ENCODE measurements at places on chromosomes 1 and 21.
A peak's percentile ranks its signal among the peaks of the same experiment; 100 is the strongest.

DNA sequence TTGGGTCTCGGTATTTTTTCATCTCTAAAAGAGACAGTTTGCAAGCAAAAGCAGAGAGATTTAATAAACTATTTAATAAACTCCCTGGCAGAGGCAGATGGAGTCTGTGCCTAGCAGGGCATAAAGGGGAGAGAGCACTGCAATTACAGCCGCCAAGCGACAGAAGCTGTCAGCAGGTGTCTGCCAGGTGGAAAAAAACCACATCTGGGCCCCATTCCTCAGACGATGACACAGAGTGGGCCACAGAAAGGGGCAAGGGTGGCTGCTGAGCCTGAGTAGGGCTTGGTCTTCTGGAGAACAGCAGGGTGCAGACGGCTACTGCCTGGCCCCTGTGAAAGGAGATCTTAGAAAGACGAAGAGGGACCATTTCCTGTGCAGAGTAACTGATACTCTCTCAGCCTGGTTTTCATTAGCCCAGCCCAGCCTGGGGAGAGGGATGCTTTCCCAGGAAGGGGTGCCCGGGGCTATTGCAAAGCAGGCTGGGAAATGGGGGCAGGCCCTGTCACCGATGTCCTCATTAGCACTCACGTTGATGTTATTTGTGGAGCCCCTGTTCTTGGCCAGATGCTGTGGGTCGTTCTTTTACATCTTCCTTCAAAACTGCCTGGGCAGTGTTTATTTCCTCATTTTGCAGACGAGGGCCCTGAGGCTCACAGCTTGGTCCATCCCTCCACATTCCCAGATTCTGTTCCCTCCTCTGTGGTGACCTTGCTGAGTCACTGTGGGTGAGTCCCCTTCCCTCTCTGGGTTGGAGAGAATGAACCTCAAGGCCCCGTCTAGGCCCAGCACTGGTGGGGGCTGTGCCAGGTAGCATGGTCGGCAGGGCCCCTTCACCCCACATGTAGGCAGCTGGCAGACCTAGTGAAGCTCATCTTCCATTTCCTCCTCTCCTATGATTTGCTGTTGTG is 472.7 kb downstream of the PTPRU start:
- DNase-seq = no peak

DNA sequence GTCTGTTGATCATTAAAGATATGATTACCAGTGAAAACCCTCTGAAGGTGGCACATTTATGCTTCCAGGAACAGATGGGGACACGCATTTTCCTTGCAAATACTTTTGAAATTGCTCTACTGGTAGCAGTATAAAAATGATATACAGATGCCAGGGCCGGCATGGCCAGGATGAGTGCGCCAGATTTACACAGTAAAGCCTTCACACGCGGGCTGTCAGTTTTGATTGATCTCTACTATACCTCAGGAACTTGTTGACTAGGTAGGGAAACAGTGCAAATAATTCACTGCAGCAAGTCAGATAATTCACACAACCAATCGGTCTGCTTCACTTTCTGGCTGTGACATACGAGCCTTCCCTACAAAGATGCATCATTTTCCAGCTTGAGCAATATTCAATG is 123.2 kb upstream of the BARHL2 start:
- DNase-seq = peak; percentile 13

GRCh38 chr1:152513081-152513480 is 1.2 kb upstream of the CRCT1 start:
- DNase-seq = no peak

DNA sequence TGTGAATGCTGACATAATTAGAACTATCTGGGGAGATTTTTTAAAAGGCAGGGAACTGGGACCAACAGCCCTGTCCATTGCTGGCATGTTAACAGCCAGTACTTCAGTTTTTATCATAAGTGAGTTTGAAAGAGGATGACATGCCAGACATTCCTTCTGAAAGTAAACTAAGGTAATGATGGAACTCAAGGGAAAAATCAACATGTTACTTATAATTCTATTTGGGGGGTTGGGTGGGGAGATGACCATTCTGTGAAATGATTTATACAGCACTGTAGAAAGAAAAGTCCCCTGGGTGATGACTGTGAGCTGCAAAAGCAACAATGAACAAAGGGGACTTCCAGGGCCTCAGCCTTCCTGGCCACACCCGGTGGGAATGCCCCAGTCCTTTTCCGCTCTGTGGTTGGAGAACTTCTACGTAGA is 5.4 kb upstream of the LAMC2 start:
- DNase-seq = no peak

DNA sequence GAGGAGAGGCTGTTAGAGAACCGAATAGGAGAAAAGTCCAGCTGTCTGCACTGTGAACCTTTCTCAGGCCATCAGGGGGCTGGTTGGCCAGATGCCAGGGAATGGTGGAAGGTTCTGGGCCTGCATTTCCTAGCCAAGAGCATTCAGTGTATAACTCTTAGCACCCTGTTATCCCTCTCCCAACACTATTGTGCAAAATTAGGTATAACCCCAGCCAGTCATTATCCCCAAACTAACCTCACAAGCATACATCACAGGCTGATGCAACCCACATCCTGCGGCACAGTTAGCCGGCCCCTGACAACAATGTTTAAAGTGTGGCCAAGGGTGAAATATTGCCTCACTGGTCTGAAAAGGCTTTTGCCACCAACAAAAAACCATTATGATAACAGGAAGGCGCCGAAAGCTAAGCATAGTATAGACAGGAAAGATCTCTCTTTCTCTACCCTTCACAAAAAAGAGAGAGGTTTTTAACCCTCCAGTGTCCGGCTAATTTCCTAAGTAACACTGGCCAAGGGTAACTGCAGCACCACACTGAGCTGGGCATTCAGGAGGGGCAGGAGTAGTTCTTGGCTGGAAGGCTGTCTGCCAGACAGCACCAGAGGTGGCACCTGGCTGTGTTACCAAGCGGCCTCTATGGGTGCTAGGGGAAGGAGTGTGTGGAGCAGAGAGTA is 77.3 kb upstream of the BCAR3 start:
- DNase-seq = no peak

GRCh38 chr1:172719066-172719627 is 60.2 kb downstream of the FASLG start:
- DNase-seq = no peak

- DNase-seq = no peak
Observed at GRCh38 chr1:207648334-207649209, 3.6 kb downstream of the CR1L start.

GRCh38 chr1:7781501-7781900 is 2.6 kb upstream of the PER3 start:
- no peak for DNase-seq

DNA sequence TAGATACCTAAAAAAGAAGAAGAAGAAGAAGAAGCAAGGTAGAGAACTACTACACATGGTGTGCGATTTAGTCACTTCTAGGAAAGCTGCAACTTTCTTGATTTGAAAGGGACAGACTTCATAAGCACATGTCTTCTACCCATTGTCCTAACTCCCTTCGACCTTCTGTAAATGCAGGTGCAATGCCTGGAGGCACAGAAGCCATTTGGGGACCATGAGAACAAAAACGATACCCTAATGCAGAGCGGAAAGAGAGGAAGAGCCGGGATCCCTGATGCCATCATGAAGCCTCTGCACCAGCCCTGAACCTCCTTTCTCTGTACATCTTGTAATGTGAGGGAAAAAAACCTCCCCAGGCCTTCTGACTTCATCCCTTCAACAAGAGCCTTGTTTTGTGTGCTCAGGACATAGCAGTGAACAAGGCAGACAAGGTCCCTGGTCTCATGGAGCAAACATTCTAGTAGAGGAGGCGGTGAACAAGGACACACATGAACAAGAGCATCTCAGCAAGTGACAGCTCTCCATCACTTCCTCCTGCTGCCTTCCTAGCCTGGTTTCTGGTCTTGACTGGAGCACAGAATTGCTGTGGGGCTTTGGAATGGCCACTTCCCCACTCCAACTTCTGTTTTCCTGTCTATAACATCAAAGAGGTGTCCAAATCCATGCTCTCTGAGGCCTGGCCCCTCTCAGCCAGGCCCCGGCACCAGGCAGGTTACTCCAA is 5.5 kb upstream of the LAPTM5 start:
- DNase-seq = no peak

- no peak for DNase-seq
Observed at GRCh38 chr1:44553771-44554170, 120.5 kb downstream of the TMEM53 start.

DNA sequence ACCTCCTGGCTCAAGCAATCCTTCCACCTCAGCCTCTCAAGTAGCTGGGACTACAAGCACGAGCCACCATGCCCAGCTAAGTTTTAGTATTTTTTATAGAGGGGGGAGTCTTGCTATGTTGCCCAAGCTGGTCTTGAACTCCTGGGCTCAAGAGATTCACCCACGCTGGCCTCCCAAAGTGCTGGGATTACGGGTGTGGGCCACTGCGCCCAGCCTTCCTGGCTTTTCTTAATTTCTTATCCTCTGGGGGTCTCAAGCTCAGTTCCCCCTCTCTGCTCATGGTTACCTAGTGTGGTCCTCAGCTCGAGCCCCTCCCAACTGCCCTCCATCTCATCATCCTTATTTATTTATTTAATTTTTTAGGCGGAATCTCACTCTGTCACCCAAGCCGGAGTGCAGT is 2.9 kb upstream of the RPL22 start:
- no peak for DNase-seq

- DNase-seq = no peak
Observed at GRCh38 chr1:225573216-225573615, 79.7 kb downstream of the ENAH start.

- DNase-seq = no peak
Observed at GRCh38 chr1:9238550-9238949, 4.0 kb downstream of the H6PD start.

GRCh38 chr1:116693759-116694480 is 26.4 kb upstream of the IGSF3 start:
- DNase-seq = no peak

GRCh38 chr1:98398649-98399048 is 262.9 kb upstream of the SNX7 start:
- DNase-seq = no peak

DNA sequence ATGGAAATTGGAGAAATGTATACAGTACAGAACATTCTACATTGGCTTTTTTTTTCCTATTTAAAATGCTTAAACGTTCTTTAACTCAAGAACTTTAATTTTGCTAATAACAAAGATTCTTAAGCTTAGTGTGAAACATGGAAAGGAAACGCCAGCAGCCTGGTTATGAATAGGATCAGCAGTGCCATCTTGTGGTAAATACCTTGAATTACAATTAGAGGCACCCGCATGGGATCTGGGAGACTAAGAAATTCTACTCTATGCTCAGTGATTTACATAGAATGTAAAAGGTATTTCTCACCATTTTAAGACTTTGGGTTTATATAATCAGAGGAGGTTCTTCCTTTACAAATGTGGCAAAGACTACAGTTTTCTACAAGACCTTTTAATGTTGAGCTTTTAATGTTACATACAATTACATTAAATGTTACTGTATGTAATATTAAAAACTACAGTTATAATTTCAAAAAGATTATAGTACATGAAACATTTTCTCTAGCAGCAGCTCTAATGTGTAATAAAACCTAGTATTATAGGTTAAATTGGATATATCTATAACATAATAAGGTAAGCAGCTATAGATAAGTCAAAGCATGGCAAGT is 32.1 kb upstream of the APOBEC4 start:
- DNase-seq = peak; percentile 2

- no peak for DNase-seq
Observed at GRCh38 chr21:15152591-15152990, 87.8 kb upstream of the NRIP1 start.

- DNase-seq = no peak
Observed at GRCh38 chr1:165445388-165445787, 462 bp upstream of the RXRG start.

GRCh38 chr1:13832536-13832935 is 132.5 kb downstream of the PRDM2 start:
- peak; percentile 66 for DNase-seq

DNA sequence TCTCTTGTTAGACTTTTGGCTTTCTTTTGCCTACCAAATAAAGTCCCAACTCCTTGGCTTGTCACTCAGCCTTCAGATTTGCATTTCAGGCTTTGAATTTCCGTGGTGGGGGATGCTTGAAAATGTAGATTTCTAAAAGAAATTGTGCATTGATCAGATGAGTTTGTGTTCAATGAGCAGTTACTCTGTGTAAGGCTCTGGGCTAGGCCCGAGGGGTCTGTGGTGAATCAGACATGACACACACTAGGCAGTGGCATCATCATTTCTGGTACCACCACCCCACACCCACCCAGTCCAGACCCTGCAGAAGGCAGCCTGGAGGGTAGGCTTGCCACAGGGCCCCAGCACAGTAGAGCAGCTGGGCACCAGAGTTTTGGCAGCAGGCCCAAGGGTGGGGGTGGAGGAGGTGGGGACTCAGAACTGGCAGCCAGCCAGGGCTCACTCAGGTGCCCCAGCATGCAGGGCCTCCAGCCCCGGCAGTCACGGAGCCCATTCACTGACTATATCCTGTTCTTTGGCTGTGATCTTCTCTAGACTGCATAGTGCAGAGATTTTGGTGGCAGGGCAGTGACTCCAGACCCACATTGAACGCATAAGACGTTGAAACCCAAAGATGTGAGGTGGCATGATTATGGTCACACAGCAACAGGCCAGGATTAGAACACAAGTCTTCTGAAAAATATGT is 97.2 kb upstream of the ARTN start:
- DNase-seq = peak; percentile 100

DNA sequence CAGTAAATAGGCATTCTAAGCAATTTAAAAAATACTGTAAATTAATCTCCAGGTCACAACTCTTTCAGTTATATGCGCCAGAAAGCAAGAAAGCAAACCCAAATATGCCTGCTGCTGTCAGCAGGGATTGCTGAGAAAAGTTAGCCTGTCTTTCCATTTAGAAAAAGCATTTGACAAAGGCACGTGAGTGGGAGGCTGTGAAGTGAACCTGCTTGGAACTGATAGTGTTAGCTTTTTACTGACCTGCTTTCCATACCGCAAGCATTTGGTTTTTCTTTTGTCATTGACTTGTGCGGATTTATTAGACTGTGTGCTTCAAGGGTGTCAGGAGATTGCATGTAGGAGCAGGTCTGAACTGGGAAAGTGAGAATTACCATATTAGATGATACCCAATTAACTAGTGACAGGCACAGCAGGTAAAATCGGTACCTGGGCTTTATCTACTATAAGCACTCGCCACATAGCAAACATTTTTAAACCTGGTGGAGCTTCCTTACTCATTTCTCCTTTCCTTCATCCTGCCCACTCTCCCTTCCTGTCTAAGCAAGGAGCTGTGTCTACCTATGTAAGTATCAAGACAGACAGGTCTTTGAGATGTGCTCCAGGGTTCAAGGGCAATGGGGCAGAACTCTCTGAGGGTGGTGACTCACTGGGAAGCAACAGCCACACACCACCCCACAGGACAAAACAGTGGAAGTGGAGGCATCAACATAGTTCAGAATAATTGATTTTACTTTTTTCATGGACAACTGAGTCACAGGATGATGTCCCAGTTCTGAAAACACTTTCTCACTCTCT is 323.9 kb downstream of the DISC1 start:
- no peak for DNase-seq

GRCh38 chr21:38402291-38402690 is 96.0 kb downstream of the ERG start:
- no peak for DNase-seq
